ENCODE measurements at places on chromosomes 3 and 15.

DNA sequence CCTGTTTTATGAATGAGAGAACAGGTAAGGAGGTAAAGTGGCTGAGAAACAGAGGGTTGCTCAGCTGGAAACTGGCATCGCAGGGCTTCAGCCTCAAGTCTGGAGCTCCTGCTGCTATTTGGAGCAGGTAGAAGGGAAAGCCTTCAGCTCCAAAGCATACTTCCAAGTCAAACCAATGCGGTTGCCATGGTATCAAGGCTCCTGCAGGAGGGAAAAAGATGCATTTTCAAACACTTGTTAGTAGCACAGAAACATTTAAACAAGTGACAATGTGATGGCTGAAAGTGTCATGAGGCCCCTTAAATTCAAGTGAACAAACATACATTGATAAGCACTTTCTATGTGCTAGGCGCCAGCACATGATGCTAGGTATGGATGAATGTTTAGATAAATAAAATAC, 60.4 kb downstream of the RYR3 start:
- DNase-seq = no peak

DNA sequence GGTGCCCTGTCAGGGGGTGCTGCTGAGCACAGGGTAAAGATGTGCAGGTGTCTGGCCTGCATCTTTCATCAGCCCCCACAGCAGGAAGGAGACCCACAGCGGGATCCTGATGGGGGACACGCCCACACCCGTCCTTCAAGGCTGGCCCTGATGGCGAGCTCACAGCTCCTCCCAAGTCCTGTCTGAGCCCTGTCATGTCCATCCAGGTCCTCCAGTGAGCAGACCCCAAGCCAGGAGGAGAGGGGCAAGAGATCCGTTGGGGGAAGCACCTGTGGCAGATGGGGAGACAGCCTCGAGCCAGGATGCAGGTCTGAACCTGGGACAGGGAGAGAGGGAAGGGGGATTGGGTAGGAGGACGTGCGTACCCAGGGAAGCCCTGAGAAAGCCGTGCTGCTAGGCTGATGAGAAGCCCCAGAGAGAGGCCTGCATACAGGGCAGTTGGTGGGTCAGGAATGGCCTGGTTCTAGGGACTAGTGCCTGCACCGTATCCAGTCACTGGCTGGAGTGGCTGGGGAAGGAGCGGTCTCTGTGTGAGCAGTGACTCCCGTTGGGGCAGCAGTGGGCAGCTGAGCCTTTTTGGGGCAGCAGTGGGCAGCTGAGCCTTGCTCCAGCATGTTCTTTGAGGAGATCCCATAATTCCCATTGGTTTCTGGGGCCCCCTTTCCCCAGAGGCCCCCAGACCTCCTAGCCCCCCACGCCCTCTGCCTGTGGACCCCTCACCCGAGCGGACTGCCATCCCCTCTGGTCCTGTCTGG, 133.3 kb upstream of the MEF2A start:
- no peak for DNase-seq

GRCh38 chr3:191961529-191961928, 500.6 kb downstream of the PYDC2 start:
- no peak for DNase-seq

- no peak for DNase-seq
Observed at GRCh38 chr3:48856469-48856868, 8.8 kb upstream of the PRKAR2A start.

DNA sequence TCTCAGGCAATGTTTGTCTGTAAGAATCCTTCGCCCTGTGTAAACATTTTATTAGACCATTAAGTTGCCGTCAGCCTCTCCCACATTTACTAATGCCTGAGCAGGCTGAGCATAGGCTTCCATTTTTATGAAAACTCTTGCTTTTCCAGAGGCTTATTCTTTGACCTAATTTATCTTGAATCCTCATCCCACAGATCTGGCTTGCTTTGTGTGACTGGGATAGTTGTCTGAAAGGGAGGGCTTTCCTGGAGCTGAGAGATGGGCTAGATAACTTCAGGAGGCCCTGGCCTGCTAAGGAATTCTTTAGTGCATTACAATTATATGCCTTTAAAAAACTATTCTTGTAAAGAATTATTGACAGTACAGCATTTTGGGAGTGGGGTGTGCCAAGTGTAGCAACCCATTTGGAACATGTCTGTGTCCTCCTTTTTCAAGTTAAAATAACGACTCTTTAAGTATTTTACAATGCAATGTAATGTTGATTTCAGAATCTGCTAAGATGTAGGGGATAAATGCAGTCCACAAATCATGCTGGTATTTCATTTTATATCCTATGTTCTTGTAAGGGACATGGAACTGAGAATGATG, 52.4 kb downstream of the EEFSEC start:
- no peak for DNase-seq

DNA sequence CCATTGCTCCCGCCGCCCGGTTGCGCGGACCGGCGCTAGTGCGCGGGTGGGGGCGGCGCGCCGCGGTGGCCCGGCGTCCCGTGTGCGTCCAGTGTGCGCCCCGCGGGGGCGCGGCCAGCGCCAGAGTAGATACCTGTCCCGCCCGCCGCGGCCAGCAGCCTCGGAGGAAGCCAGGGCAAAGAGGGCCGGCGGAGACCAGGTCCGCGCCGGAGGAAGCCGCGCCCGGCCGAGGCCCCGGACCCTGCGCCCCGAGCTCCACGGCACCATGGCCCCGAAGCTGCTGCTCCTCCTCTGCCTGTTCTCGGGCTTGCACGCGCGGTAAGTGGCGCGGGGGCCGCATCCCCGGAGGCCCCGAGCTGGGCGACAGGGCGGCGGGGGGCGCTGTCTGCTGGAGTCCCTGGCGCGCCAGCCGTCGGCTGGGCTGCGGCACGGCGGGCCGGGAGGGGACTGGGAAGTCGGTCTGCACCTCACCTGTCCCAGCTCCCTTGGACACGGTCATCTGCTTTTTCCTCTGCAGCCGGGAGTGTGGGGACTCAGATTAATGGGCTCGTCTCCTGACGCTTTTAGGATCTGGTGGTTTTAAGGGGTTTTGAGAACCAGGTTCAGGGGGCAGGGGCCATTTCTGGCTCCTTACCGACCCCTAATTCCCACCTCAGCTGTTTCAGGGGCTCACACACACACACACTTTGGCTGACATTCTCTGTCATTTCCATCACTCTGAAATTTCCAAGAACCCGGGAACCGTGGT, 464 bp downstream of the GABRG3 start:
- no peak for DNase-seq

GRCh38 chr15:31228011-31228484, 98.6 kb upstream of the KLF13 start:
- DNase-seq = peak; percentile 69
